ENCODE measurements at places on chromosomes 1 and 21.
A peak's percentile ranks its signal among the peaks of the same experiment; 100 is the strongest.

GRCh38 chr1:153231363-153231762 is 14.0 kb downstream of the PRR9 start:
- no peak for DNase-seq

DNA sequence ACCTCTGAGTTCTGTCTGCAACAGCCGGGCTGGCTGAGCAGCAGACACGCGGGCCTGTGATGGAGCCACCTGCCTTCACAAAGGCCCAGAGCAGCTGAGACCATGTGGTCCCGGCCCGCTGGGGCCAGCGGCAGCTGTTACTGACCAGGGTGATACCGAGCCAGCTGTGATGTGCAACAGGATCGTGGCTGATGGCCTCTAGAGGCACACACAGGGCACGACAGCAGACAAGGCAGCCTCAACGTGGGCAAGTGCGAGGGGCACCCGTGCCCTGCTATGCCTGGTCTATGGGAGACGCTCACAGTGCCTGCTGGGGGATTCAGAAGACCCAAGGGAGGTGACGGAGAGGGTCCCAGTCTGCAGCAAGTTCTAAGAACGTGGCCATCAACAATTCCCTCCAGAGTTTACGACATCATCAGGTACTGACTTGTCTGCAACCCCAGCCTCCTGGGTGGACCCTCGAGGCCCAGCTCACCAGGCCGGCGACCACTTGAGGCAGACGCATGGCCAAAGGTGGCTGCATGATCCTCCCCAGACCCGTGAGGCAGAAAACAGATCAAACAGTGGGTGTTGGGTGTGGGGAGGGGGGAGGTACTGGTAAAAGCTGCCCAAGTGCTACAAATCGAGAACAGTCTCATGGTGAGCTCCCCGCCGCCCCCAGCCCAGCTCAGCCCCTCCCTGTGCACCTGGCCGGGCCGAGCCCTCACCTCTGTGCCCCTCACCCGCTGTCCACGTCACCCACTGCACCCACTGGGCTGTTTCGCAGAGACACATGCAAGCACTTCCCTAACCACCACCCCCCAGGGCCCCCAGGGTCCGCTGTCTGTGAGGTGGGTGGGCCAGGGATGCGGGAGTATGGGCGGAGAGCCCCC is 6.0 kb downstream of the POFUT2 start:
- no peak for DNase-seq

GRCh38 chr1:64715186-64715585 is 29.7 kb upstream of the RAVER2 start:
- DNase-seq = no peak

DNA sequence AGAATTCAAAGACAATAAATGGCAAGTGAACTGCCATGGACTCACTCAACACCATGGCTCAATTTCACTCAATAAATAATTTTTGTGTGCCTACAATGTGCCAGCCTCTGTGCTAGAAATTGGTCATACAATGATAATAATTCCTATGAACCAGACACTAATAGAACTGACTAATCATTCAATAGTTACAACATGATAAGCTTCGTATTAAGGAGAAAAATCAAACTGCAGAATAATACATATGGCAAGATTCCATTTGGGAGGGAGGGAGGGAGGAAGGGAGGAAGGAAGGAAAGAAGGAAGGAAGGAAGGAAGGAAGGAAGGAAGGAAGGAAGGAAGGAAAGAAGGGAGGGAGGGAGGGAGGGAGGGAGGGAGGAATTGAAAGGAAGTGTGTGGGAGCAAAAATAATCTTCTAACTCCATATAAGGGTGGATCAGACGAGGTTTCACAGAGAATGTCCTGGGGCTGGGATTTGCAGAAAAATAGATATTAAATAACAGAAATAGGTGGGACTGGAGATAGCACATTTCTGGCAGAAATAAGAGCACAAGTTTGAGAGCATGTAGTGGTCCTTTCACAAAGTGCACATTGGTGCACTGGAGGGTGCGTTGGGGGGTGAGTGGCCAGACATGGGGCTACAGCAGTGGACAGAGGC is 52.9 kb downstream of the JAK1 start:
- no peak for DNase-seq

DNA sequence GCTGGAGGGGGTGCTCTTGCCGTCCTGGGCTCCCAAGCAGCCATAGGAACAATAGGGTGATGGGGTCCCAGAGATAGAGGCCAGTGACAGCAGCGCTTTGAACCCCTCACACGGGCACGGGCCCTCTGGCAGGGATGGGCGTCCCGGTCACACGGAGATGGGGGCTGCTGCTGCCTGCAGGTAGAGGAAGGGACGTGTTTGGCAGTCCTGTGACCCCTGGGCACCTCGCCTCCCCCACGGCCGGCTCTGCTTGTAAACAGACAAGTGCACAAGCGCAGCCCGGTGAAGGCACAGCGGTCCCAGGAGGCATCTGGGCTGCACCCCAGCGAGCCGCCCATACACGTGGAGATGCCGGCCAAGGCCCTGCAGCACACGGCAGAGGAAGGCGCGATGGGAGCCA is 36.5 kb upstream of the PDE9A start:
- no peak for DNase-seq

DNA sequence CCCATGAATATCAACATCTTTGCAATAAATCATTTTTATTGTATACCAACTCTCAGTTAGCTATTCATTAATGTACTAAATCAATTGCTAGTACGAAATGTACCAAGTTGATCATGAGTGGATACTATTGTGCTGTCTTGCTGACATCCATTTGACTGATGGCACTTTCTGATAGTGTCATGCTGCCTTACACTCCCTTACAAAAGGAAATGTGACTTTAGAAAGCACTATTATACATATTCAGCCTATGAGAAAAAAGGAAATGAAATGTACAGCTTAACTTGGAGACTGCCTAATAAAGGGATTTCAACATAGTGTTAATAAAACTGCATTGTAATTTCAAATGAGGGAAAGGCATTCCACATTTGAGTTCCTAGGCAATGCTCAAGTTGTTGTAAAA is 52.2 kb downstream of the PLA2G4A start:
- no peak for DNase-seq

DNA sequence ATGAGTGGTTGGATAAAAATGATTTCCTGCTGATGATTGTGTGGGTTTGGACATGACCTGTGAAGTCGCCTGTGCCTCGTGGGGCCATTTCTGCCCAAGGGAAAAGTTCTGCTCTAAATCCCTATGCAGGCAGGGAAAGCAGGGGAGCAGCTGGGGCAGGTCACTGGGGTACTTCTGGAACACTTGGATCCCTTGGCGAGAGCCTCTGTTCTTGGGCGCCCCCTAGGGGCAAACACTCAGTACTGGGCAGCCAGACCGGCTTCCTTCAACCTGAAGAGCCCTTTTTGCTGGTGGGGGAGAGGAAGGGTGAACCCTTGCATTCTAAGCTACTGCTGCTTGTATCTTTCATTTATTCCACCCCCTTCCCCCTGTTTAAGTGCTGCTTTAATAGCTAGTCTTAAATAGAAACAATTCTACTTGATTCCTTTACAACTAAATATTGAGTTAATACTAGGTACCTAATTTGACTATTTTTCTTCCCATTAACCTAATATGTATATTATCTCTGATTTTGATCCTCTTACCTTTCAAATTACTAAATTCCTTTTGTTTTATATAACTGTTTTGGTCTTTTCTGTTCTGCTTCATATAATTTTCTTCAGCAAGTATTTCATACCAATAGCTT is 5.1 kb upstream of the CLEC20A start:
- DNase-seq = no peak

- DNase-seq = no peak
These were observed 28.3 kb downstream of the EIF2D start for GRCh38 chr1:206583707-206584648.

- no peak for DNase-seq
These were observed 609.1 kb upstream of the USP24 start for GRCh38 chr1:55824251-55824640.

GRCh38 chr1:78005755-78006154 is 1.0 kb downstream of the DNAJB4 start:
- DNase-seq = peak; percentile 67

GRCh38 chr1:112520166-112520565 is 11.4 kb downstream of the WNT2B start:
- no peak for DNase-seq

GRCh38 chr1:178579562-178579961 is 66.7 kb downstream of the TEX35 start:
- DNase-seq = no peak

- DNase-seq = no peak
These were observed 192.4 kb downstream of the TGFBR3 start for GRCh38 chr1:91693557-91693956.

DNA sequence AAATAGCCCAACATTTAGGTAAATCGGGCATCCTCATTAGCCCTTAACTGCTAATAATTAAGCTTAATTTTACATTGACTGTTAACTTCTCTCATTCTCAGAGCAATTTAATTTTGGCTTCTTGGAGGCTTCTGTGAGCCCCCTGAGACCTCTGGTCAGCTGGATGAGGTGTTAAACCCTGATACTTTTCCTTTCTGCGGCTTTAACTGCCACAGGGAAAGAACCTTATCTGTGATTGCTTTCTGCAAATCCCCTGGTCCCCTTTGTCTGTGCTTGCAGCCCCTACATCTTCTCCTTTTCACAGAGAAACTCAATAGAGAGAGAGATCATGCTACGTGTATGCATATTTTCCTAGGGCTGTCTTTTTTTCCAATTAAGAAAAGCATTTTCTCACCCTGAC is 184.5 kb upstream of the CSF3R start:
- no peak for DNase-seq

DNA sequence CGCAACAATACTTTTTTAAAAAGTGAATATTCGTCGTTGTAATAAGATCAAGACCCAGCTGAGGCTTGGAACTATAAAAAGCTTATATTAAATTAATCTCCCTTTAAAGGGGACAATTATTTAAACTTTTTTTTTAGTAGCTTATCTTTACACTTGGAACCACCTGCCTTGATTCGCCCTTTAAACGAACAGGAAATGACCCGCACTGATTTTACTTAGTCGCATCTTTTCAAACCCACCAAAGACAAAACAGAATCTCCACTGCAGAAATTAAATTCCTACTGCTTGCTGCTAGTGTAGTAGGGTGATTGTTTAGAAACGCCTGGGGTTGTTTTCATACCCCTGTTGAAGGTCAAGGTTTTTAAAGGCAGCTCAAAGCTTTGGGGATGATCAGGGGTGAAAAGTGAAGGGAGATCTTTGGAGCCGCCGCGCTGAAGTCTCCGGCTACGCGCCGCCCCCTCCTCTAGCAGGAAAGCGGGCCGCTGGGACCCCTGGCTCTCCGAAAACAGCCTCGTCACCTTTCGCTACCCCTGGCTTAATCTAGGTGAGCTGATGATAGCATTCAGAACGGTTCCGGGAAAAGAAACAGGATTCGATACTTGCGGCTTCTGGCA is 163.4 kb downstream of the RUNX1 start:
- no peak for DNase-seq

DNA sequence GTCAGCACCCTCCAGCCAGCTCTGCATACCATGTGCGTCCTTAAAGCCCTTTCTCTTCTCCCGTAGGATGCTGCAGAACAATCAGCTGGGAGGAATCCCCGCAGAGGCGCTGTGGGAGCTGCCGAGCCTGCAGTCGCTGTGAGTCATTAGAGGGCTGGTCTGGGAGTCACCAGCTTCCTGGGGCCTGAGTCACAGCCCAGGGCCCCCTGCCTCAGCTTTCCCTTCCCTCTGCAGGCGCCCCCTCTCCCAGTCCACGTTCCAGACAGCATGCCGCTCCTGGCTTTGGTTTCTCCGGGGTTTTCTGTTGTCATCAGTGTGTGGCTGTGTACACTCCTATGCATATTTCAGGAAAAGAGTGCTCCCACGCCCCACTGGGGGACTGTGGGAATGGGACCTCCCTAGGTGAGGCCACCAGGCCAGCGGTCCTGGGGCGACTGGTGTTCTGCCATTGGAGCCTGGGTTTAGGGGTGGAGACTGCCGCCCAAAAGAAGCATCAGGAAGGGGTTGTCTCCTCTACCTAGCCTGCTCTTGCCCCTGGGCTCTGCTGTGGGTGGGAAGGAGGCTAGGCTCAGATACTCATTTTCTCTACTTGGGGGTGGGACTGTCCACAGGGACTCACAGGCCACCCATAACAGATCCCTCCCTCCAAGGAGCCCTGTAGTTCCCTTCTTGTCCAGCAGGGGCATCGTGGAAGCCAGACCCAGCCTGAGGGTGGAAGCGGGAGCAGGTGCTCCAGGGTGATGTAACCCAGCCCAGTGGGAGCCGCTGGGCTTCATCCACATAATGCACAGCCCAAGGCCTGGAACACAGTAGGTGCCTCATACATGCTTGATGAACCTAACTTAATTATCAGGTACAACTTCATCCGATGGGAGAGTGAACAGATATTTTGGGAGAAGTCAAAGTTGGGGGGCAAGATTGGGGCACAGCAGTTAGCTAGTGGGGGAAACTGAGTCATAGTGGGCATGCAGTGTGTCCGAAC is 42.5 kb downstream of the LGR6 start:
- DNase-seq = peak; percentile 70
